ENCODE measurements at places on chromosomes 3 and 15.

DNA sequence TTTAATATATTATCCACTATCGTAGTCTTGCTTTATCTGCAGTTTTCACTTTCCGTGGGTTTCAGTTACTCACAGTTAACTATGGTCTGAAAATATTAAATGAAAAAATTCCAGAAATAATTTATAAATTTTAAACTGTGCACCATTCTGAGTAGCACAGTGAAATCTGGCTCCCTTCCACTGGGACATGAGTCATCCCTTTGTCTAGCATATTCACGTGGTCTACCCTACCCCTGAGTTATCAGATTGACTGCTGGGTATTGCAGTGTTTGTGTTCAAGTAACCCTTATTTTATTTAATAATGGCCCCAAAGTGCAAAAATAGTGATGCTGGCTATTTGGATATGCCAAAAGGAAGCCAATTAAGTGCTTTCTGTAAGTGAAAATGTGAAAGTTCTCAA is 539.5 kb upstream of the AGTR1 start:
- DNase-seq: no peak

DNA sequence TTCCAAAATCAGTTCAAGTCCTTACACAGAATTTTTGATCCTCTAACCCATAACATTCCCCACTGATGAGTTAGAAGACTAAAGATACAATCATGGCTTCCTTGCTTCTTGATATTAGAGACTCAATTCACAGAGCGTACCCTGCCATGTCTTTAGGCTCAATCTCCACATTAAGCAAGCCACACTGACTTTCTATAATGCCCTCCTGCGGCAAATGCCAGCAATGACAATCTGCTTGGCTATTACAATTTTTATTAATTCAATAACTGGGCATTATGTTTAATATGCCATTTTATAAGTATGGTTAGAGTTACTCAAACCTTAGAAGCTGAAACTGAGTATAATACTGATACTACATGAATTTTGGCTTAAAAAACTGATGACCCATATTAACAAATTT is 479.7 kb upstream of the NR2F2 start:
- DNase-seq: no peak

- DNase-seq: no peak
These were observed 110.1 kb upstream of the LPP start for GRCh38 chr3:188043891-188044290.

DNA sequence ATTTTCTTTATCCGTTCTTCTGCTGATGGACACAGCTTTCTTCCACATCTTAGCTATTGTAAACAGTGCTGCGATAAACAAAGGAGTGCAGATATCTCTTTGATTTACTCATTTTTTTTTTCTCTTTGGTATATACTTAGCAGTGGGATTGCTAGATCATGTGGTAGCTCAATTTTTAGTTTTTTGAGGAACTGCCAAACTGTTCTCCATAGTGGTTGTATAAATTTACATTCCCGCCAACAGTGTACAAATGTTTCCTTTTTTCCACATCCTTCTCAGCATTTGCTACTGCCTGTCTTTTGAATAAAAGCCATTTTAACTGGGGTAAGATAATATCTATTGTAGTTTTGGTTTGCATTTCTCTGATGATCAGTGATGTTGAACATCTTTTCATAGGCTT is 196.8 kb upstream of the ZNF717 start:
- no peak for DNase-seq

DNA sequence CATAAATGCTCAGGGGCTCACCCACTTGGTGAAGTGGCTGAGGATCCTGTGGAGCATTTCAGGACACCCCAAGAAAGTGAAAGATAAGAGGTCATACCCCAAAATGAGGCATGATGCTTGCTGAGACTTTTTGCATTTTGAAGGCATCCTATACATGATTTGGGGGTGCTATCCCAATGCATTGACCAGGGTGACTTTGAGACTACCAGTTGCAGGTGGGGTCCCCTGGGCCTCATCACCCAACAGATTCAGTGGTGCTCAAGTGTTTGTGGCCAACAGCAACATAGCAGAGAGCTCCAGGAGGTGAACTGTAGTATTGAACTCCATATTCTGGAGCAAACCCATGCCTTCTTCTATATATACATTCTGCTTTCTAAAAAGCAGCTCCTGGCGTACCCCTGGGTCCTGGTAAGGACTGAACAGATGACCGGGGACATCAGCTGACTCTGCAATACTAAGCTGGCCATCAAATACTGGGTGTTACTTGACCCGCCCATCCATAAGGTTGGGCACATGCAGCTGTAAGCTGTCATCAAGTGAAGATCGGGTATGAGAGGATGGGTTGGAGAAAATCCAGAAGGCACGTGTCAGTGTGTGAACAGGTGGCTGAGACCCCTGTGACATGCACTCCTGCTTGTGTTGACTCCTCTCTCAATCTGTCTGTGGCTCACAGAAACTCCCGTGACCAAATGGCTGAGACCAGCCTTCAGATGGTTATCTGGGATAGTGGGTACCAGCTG is 143.3 kb downstream of the KLF13 start:
- DNase-seq: no peak

DNA sequence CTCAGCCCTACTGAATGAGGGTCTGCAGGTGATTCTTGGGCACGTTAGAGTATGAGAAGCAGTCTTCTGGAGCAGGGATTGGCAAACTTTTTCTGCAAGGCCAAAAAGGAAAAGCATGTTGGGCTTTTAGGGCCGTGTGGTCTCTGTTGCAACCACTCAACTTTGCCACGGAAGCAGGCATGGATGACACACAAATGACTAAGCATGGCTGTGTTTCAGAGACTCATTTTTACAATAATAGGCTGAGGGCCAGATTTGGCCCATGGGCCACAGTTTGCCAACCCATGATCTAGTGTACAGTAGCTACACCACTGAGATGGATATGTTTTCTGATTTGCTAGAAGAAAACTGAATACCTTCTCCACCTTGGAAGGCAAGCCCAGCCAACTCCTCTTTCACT is 66.1 kb upstream of the PRICKLE2 start:
- DNase-seq: no peak

- no peak for DNase-seq
These were observed 6.0 kb downstream of the KLF15 start for GRCh38 chr3:126351086-126351770.

DNA sequence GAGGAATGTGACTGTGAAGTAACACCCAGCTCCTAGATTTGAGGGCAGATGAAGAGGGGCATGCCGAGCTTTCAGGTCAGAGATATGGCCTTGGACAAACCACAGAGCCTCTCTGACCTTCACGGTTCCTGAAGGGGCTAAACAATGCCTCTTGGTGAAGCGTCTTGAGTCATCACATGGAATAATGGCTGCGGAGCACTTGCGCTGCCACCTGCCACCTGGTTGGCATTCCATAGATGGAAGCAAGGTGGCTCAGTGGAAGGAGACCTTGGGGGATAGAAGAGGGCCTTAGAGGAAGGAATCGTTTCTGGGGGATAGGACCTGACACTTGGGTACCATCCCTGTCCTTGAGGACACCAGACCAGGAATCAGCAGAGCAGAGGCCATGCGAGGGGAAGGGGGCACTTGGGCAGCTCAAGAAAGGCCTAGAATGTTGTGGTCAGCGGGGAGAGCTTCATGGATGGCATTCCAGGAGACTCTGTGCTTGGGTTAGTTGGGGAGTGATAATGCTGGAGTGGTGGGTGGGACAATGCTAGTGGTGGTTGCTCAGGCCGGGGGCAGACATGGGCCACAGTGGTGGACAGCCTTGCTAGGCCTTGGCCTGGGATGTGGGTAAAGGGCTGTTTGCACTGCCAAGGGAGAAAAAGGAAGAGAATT is 12.6 kb downstream of the MRAS start:
- no peak for DNase-seq

DNA sequence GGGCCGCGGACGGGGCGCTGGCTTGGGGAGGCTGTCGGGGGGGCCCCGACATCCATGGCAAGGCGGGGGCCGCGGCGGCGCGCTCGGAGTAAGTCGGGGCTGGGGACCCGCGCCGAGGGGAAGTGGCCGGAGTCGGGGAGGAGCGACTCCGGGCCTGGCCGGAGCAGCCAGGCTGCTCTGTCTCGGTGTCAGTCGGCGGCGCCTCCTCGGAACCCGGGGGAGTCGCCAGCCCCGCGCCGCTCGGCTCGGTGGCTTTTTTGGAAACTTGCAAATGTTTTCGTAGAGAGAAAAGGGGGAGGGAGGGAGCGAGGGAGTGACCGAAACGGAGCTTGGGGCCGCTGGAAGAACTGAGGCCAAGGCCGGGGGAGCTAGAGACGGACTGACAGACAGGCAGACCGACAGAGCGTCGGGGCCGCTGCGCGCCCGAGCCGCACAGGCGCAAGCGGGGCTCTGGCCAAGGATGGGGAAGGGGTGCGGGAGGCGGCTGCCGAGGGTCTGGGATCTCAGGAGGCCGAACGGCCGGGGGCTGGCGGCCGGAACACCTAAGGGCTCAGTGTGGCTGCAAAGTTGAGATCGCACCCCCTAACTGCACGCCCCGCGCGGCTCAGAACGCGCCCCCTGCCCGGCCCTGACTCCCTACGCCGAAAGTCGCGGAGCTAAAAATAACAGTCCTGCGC is 5.0 kb downstream of the PTH1R start:
- DNase-seq: no peak

DNA sequence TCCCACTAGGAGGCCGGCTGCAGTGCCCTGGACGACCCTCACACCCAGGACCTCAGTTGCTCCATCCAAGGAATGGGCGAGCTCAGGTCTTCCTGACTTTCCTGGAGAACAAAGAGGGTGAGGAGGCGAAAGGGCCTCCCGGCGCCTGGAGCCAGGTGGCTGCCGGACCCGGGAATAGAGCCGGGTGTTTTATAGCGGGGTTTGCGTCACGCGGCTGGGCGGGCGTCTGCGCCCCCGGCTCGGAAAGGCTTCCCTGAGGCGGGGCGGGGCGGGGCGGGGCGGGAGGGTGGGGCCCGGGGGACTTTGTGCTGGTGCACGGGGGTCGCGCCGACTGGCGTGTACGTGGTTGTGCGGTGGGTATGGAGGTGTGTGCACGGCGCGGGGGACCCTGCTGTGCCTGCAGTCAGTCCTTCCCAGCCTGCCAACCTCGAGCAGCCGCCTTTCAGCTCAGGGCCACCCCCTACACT is 4.6 kb upstream of the PRKCD start:
- no peak for DNase-seq

DNA sequence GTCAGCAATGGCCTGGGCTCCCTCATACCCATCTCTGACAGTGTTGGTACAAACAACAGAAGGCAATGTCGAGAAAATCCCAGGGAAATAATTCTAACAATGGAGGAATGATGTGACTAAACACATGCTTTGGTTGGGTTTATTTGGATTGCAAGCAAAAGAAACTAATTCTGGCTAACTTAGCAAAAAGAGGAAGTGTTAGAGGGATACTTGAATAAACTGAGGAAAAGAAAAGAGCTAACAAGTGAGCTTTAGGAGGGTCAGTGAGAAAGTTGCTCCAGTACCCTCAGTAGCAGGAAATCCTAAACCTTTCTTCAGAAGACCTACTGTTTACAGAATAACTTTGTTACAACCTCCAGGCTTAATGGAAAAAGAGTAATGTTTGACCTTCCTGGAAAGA is 264.6 kb upstream of the WNT5A start:
- DNase-seq: no peak

GRCh38 chr15:36881516-36881915 is 218.8 kb downstream of the MEIS2 start:
- DNase-seq: no peak

DNA sequence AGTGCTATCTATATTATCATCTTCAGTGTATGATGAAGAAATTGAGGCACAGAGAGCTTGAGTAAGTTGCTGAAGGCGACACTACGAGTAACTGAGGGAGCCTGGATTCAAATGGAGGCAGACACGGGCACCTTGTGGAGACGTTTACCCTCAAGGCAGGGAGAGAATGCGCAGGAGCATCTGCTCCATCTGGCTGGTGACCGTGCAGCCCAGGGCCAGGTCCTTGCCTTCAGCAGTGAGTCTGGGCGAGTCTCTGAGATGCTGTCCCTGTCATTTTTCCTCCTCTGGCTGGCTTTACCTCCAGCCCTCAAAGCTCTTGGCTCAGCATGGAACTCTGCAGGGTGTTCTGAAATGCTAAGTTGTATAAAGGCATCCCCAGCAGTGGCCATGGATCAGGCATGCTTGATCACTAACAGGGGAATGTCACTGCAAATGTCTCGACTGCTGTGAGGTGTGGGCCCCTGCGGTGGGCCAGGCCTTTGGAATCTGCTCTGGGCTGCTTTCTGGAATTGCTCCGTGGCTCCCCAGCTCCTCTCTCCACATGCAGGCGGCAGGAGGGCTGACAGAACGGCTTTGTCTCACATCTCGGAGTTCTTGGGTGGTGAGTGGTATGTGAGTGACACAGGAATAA is 19.7 kb downstream of the SPSB4 start:
- DNase-seq: no peak

DNA sequence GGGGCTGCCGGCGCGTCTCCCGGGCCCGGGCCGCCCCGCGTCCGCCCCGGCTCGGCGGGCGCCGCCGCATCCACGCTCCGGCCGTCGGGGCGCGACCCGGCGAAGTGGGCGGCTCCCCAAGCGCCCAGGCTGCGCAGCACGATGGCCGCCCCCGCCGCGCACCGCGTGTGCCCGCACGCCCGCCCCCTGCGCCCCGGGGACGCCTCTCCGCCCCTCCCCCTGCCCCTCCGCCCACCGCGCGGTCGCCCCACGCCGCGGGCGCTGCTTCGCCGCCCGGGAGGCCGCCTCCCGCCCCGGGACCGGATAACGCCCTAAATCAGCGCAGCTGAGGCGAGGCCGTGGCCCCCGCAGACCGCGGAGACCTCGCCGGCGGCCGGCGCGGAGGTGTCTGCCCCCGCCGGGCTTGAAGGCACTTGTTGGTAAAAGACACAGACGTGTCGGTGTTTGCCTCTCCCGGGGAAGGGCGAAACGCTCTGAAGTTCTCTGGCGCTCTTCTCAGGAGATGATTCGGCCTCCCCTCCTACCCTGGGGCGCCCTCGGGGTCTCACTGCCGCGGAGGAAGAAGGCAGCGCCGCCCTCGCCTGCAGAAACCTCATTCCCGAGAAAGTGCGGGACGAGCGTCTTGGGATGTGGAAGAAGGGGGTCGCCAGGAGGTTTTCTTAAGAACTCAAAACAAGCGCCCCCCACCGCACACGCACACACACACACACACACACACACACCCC is at the start of gene BNC1:
TSS of gene BNC1 (minus strand) at position 106 of the 725 bp plus-strand sequence. CDS start at position 70, 36 bp downstream.
- DNase-seq: no peak

DNA sequence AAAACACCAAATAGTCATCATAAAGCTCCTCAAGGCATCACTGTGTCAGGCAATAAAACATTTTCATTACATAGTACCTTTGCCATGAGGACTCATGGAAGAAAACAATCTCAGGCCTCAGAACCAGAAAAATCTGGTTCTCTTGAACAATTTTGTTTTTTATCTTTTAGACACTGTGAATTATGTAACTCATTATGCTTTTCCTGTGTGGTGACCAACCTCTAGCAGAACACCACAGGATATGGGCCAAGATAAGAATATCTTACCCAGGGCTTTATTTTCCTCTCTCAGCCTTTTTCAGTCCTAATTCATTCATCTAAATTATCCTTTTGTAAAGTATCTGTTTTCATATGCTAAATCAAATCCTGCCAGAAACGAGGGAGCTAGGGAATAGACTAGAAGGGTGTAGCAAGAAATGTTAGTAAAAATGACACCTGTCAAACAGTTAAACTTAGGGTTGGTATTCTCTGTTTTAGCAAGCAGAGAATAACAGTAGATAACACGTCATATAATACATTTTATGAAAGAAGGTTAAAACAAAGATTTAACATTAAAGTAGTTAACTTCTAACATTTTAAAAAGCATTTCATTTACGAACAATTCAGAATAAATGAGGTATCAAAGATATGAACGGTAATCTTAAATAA is 111.1 kb downstream of the FBXL22 start:
- DNase-seq: no peak
